ENCODE measurements at places on chromosomes 7 and 10.

DNA sequence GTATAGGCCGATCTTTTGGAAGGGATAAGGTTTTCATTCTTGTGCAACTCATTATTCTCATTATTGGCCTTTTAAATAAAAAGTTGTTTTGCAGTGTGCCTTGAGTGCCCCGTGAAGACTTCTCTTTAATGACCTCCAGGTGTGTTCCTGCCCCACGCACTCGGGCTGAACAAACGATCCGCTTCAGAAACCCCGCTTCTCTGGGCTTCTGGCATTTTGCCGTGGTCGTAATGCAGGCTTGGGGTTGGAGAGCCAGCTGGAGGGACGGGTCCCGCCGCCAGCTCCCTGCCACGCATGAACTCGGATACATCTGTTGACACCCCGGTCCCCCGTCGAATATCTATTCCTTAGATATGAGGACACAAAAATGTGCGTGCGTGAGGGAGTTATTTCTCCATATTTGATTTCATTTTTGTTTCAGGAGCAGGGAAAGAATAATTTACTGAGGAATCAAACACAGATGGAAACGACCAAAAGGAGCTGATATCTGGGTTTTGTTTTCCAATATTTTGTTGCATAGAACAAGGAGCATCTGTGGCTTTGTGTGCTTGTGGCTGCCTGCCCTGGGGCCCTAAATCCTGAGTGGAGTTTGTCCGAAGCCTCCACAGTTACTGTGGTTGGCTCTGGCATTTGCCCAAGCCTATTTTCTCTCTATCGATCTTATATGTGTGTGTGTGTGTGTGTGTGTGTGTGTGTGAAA is 17.0 kb upstream of the TTYH3 start:
- peak; percentile 76 for DNase-seq

GRCh38 chr7:7271094-7271874 is 88.9 kb downstream of the C1GALT1 start:
- DNase-seq = no peak

DNA sequence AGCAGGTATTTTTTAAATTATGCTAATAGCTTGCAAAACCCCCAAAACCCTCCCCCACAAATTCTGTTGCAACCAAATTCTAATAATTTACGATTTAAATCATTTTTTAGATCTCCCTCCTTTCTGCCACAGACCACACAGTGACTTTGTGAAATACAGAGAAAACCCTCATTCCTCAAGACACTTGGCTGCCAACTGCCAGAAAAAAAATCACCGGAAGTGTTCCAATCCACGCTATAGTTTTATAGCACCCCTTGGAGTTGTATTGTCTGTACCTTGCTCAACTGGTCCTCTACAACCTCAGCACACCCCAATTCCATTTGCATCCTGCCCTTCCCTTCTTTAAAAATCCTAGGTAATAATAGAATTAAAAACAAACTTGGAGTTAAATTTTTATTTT is 560.1 kb downstream of the PARD3 start:
- DNase-seq = no peak

DNA sequence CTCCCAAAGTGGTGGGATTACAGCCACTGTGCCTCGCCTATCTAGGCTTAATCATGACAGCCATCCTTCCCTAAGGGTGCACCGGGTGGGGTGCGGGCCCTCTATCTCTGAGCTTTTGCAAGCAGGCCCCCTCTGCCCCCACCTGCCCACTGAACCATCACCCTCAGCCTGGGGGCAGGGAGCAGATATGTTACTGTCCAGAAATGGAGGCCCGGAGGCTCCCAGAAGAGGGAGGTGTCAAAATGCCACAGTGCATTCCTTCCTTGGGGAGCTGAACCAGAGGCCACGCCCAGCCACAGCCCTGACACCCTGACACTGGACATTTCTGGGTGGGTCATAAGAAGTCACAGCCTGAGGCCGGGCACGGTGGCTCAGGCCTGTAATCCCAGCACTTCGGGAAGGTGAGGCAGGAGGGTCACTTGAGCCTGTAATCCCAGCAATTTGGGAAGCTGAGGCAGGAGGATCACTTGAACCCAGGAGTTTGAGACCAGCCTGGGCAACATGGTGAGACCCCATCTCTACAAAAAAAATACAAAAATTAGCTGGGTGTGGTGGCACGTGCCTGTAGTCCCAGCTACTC is 129.8 kb upstream of the TNRC18 start:
- DNase-seq = no peak

DNA sequence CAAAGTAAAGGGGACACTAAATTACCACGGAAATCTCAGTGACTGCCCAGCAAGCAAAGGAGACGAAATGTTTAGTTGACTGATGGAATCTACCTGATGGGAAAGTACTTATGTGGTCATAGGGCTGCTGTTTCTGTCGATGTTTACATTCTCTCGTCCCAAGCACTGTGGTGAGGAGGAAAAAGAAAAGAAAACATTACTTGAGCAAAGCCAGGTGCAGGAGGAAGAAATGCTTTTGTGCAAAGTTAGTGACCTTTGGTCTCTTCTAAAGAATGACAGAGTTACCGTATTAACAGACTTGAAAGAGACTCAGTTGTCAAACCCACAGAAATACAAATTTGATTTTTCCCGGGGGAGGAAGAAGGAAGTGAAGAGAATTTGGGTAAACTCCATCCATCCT is 43.3 kb upstream of the FMC1 start:
- no peak for DNase-seq

DNA sequence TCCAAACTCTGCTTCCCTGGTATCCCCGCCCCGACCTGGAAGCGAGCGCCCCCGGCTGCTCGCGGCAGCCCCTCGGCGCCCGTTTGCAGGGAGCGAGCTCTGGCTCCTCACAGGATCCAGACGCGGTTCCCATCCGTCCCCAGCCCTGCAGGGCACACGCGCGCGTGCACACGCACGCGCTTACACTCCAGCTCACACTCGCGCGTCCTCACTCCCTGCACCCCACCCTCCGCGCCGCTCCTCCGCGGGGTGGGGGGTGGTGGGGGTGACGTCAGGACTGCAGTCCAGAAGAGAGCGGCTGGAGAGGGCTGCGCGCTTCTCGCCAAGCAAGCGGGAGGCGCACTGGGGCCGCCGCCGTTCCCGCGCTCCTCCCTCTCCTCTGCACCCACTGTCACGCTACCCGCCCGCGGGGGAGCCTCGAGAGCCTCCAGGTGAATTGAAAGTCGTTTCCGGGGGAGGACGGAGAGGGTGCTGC is 255.6 kb downstream of the OTUD1 start:
- DNase-seq = no peak

- DNase-seq = no peak
These were observed 6.5 kb downstream of the AGFG2 start for GRCh38 chr7:100545360-100546128.

GRCh38 chr10:116115036-116115641 is 157.9 kb downstream of the GFRA1 start:
- DNase-seq = no peak

- peak; percentile 21 for DNase-seq
These were observed 4.1 kb upstream of the CHN2 start for GRCh38 chr7:29190349-29191045.

GRCh38 chr10:91123261-91123660 is 97.2 kb upstream of the PCGF5 start:
- no peak for DNase-seq

GRCh38 chr10:23540401-23541030 is 101.6 kb downstream of the OTUD1 start:
- no peak for DNase-seq

Data from DMS79 (cell line).